ENCODE measurements at places on chromosomes 13 and 19.

DNA sequence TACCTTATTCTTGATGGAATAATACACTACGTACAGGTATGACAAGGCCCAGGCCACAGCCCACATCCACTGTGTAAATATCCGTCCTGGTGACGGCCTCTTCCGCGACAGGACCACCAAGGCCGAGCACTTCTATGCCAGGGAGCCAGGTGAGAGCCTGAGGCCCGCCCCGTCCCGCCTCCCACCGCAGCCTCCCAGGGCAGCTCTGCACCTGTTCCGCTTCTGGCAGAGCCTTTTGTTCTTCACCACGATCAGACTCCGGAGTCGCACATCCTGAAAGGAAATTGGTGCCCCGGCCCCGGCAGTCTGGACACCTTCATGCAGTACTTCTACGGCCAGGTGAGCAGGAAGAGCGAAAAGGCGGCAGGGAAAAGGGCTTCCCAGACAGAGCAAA lies 10.6 kb upstream of the ZNF358 start:
- no peak for DNase-seq

DNA sequence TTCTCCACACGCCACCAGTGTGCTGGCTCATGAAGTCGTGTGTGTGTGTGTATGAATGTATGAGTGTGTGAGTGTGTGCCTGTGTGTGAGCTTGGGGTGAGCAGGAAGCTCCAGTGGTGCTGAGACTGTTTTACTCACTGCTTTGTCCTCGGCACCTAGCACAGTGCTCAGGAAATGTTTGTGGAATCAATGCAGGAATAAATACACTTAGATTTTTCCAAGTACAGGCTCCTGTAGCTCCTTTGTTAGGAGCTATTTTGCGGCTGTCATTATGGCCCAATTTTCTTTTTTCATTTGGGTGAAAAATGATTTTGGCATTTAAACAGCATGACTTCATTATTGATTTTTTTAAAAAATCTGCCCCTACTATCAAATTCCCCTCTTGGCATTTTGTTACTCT lies 193.5 kb upstream of the KL start:
- no peak for DNase-seq

DNA sequence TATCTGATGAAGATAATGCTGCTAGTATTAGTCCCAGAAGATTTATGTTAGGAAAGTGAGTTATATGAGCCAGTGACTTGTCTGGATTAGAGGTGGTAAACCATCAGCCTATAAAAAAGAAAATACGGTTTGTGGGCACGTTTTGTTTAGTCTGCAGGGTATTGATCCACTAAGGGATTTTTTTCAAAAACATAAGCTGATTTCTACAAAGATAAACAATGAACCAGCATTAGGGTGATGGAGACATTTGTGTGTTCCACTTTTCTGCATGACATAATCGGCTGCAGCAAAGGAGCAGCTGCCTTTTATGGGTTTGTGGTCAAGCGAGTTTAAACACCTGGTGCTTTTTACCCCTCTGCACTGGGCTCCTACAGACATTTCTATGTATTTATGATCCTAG lies 836.4 kb upstream of the GPC6 start:
- DNase-seq, result no peak

GRCh38 chr19:9008667-9009066 lies 1.5 kb downstream of the MUC16 start:
- DNase-seq, result no peak

DNA sequence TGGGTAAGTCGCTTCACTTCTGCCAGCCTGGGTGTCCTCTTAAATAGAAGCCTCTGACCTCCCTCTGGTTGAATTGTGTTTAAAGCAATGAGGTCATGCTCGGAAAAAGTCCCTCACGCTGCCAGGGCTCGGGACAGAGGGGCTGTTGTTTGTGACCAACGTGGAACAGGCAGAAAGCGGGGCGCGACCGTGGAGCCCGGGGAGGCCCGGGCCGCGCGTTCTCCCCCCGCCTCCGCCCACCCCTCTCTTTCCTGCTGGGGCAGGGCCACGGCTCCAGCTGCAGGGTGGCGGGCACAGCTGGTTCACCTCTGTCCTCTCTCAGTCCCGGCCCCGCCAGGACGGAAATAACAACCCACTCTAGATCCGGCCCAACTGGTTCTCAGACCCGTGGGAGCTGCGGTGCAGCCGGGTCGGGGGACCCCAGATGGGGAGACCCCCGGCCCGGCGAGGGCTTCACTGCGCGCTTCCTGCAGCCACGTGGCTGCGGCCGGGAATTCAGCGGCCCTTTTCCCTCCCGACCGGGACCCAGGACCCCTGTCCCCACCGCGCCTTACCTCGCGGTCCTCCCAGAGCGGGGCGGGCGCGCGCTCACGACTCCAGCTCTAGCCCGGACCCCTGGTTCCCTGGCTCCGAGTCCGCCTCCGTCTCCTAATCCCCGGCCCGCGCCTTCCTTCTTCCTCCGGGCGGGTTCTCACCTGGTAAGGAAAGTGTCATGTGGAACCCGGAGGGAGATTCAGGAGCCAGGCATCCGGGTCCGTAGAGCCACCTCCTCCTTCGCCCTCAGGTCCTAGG lies 1.9 kb downstream of the CDC42EP5 start:
- no peak for DNase-seq

DNA sequence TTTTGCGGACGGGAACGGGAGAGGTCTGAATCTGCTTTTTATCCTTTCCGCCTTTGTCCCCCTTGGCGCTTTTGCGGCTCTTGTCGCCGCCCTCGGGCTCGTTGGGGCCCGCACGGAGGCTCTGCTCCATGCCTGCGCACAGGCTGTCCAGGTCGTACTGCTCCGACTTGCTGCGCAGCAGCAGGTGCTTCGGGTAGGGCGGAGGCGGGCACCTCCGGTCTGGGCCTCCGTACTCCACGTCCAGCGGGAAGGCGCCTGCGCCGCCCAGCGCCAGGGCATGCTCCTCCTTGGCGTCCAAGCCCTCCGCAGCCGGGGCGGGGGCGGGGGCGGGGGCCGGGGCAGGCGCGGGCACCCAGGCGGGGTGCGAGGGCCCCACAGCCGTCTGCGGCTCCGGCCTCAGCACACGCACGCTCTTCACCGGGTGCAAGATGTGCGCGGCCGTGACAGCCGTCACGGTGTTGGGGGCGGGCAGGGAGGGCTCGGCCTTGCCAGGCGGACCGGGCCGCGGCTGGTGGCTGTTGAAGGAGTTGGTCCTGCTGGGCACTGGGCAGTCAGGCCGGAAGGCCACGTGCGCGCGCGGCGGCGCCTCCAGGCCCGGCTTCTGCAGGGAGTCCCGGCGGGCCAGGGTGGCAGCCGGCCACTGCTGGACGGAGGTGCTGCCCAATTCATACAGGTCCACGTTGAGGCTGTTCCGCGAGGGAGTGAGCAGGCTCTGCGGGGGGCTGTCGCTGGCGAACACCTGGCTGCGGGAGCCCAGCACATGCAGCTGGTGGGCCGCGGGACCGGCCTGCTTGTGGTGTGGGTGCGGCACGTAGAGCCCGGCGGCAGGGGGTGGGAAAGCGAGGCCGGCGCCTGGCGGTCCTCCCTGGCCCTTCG lies 73.1 kb downstream of the LATS2 start:
- no peak for DNase-seq

GRCh38 chr13:110630566-110631119 lies 15.3 kb downstream of the NAXD start:
- DNase-seq, result no peak

DNA sequence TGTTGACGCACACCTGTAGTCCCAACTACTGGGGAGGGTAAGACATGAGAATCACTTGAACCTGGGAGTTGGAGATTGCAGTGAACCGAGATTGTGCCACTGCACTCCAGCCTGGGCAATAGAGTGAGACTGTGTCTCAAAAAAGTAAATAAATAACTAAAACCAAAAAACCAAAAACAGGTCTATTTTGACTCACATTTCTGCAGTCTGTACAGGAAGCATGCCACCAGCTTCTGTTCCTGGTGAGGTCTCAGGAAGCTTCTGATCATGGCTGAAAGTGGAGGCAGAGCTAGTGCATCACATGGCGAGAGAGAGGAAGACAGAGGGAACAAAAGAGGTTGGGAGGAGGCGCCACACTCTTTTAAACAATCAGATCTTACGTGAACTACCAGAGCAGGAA lies 142.5 kb downstream of the ITGBL1 start:
- no peak for DNase-seq

- no peak for DNase-seq
Measured at GRCh38 chr13:42148538-42148937, 100.1 kb downstream of the DGKH start.

GRCh38 chr13:44171861-44172260 lies 201.8 kb upstream of the SERP2 start:
- DNase-seq, result no peak

- DNase-seq, result no peak
Measured at GRCh38 chr13:75764251-75764925, 128.3 kb downstream of the LMO7 start.

- no peak for DNase-seq
Measured at GRCh38 chr19:39202998-39203355, 1.1 kb downstream of the SYCN start.

- no peak for DNase-seq
Measured at GRCh38 chr19:54136086-54136863, 1.3 kb upstream of the CNOT3 start.

DNA sequence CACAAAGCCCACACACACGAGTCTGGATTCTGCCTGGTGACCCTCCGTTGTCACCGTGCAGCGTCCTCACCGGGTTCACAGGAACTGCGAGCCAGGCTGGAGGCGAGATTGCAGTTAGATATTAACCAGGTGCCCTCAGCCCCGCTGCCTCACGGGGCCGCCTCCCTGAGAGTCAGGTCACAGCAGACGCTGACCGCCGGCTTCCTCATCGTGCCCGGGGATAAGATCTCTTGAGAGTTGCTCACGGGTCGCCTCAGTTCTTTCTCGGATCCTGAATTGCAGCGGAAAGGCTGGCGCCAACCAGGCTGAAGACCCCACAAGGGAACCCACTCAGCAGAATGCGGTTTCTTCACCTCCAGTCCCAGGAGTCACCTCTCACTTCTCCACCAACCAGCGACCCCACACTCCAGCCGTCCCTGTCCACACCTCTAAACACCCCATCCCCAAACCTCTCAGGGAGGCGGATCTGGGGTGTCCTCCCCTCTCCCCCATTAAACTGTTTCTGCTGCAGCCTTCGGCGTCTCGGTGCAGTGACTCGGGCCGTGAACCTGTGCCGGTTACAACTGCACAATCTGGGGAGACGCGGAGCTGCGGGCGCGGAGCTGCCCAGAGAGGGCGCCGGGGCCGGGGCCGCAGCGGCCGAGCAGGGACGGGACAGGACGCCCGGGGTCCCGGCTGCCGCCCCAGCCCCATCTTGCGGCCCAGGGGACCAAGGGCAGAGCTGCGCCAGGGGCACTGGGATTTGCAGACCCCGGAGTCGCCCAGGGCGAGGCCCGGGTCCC lies 591 bp downstream of the ZNF823 start:
- no peak for DNase-seq

DNA sequence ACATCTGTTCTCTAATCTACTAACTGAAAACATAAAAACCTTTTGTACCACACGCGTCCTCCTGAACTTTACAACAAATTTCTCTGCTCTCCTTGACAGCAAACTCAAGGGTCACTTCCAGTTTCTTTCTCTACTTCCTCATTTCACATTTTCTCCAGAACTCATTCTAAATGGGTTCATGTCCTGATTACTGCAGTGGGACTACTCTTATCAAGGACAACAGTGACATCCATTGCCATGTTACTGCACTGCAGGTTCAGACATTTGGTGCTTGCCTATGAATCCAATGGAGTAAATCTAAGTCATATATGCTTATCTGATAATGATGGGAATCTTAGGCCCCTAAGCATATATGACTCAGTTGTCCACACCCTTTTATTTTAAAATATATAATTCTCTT lies 35.3 kb downstream of the FPR3 start:
- DNase-seq, result no peak

- DNase-seq, result no peak
Measured at GRCh38 chr19:58181902-58182576, 822 bp upstream of the ZNF274 start.

DNA sequence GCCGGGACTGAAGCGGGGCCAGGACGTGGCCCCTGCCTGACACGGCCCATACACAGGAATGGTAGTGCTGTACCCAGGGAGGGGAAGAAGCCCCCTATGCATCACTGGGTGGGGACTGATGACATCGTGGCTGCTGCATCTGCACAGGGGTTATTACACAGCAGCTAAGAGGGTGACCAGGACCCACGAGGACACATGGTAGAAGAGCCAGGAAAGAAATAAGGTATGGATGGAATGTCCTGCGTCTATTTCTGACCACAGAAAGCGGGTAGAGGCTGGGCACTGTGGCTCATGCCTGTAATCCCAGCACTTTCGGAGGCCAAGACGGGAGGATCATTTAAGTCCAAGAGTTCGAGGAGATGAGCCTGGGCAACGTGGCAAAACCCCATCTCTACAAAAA lies 24.1 kb downstream of the DCAF15 start:
- DNase-seq, result no peak

- DNase-seq, result no peak
Measured at GRCh38 chr19:41133260-41133659, 19.0 kb downstream of the CYP2F1 start.

- DNase-seq, result no peak
Measured at GRCh38 chr13:32837307-32837972, 178.8 kb upstream of the KL start.

GRCh38 chr13:34431827-34432581 lies 510.1 kb upstream of the NBEA start:
- no peak for DNase-seq

GRCh38 chr19:9431475-9431874 lies 3.9 kb downstream of the ZNF266 start:
- no peak for DNase-seq

DNA sequence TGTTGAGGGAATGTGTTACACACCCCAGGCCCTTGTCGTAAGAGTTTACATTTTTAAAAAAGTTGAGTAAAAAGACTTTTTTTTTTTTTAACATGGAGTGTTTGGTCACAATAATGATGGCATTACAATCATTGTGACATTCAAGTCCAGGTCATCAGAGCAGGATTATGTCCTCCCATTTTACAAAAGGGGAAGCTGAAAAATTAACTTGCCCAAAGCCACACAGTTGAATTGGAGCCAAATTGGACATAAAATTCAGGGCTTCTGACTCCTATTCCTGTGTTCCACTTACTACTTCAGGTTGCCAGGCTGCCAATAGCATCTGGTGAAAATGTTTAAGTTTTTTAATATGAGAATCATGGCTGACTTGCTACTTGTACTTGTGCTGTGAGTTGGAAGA lies 49.3 kb downstream of the DLEU7 start:
- no peak for DNase-seq

DNA sequence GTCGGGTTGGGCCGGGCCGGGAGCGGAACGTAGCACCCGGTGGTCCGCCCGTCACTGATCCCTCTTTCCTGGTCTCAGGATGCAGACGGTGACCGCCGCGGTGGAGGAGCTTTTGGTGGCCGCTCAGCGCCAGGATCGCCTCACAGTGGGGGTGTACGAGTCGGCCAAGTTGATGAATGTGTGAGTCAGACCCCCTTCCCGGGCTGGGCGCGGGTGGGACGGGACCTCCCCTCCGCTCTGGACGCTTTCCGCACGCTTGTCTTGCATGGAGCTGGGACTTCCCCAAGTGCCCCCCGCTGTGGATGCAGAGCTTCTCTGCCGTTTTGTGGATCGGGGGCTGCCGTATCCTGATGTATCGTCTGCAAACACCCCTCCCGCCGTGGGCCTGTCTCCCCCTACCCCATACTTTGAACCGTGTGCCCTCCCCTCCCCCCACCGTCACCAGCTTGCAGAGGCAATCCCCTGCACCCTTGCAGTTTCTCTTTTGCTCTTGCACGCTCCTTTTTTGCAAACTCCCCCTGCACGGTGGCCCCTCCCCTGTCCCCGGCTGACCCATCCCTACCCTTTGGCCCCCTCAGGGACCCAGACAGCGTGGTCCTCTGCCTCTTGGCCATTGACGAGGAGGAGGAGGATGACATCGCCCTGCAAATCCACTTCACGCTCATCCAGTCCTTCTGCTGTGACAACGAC lies 669 bp downstream of the GADD45B start:
- DNase-seq, result no peak
